ENCODE measurements at places on chromosomes 2 and 18.

- peak; percentile 63 for DNase-seq
These were observed 41.2 kb upstream of the DAPL1 start for GRCh38 chr2:158753641-158754611.

DNA sequence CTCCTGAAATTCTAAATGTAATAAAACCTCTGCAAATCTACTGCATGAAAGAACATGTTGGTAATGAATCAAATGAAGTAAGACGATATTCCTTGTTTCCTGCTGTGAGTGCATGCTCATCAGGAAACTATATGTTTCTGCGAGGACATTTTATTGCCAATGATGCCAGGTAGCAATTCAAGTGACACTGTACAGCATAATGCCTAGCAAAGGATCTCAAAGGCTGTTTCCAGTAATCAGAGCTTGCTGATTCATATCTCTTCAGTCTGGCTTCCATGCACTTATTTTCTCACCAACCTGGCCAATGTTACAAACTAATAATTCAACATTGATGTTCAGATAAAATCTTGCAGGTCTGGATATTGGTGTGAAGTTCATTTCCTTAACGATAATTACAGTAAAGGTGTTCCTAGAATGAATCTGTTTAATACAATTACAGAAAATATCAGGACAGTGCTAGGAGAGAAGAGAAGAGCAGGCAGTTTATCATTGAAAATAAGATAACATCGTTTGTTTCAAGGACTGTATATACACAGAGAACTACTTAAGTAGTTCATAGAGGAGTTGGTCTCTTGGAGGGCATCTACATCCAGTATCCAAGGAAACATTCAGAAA is 568.5 kb upstream of the SOX11 start:
- DNase-seq, result no peak

GRCh38 chr2:239601880-239602279 is 201.1 kb upstream of the HDAC4 start:
- DNase-seq, result no peak

DNA sequence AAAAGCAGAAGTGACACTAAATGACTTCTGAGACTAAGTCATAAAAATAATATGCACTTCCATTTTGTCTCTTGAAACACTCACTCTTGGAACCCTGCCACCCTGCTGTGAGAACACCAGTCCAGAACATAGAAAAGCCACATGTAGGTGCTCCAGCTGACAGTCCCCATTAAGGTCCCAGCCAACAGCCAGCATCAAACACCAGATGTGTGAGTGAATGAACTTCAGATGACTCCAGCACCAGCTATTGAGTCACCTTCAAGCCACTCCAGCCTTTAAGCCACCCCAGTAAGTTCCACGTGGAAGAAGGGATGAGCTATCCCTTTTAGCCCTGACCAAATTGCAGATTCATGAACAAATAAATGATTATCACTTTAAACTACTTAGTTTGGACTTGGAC is 31.5 kb upstream of the LGALSL start:
- DNase-seq, result no peak

DNA sequence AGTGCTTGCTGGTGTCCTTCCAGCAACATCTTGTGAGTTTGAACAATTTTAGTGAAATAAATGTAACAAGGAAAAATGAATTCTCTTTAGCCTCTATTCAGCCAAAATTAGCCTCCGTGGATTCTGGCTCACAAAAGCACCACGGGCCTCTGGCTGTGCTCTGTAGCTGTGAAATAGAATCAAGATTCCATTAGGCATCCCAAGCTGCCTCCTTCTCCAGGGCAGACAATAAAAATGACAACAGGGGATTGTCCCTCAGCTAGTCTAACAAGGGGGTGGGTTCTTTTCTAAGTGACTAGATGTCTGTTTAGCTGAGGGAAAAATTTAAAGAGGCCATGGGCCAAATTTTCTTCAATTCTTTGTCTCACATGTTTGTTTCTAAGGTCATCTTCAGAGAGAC is 254.7 kb upstream of the FIGN start:
- no peak for DNase-seq

DNA sequence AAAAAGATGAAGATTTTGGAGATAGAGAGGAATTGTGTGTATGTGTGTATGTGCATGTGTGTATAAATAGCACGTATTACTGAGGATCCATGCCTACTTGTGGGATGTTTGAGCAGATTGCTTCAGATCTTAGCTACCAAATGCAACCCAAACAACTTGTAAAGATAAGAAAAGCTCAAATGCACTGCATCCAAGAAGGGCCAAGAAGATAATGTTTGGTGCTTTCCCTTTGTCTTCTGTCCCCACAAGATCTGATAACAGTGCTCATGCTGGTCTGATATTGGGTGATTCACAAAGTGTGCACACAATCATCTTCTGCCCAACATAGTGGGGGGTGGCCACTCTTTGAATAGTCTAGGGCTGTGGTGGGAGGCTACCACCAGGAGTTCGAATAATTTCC is 284.8 kb upstream of the CYRIA start:
- DNase-seq, result no peak

DNA sequence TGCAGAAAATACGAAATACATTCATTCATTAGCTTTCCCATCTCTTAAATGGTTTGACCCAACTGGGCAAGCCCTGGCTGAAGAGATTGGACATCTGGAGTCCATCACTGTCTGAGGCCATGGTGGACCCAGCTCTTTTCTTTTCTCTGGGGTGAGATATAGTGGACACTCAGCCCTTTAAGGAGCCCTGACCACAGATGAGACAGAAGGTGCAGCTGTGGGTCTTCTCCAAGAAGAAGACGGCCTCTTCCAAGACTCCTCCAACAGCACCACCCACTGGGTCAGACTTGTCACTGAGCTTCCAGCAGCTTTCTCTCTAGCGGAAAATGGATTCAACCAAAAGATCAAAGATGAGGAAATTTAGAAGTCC is 27.2 kb downstream of the TWIST2 start:
- DNase-seq, result no peak

GRCh38 chr18:13574761-13575160 is 151.6 kb downstream of the FAM210A start:
- no peak for DNase-seq

DNA sequence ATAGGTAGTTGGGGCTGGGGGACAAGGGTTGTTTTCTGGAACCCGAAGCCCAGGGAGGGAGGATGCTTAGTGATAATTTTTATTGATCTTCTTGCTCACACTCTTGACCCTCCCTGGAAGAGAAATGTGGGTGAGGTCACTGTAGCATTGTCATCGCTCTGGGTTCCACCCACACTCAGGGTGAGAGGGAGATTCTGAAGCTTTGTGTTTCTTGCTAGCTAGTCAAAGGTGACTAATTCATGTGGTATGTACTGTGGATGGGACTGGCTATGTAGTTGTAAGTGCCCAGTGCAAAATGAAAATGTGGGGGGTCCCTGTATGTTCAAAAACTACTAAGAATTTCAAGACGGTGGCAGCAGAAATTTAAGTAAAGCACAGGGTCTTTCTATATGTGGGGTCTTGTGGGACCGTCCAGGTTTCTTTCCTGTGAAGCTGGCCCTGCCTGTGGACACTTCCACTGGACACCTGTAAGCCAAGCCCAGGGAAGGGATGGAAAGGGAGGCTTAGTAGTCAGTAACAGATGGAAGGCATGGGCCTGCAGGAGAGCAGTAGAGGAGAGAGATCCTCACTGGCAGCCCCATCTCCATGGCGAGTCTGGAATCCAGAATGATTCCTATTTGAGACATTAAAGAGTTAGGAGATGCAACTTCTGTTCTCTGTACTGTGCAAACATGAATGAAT is 35.0 kb downstream of the TSN start:
- DNase-seq, result no peak

- no peak for DNase-seq
These were observed 622.5 kb downstream of the GALR1 start for GRCh38 chr18:77872166-77872565.

GRCh38 chr18:61466736-61467135 is 133.5 kb downstream of the CDH20 start:
- no peak for DNase-seq

DNA sequence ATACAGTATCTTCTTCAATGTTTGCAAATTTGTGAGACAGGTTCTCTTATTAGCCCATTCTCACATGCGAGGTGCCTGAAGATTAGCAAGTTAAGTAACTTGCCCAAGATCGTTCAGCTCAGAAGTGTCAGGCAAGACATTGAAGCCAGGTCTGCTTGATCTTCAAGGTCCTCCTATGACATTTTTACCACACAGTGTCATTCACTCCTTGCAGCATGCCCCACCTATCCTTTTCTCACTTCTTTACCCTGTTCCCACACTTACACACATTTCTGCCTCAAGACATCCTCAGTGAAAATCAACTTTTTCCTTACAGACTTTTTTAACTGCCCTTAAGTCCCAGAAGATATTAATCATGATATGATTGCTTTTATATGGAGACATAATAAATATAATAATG is 73.8 kb downstream of the SCN2A start:
- no peak for DNase-seq

DNA sequence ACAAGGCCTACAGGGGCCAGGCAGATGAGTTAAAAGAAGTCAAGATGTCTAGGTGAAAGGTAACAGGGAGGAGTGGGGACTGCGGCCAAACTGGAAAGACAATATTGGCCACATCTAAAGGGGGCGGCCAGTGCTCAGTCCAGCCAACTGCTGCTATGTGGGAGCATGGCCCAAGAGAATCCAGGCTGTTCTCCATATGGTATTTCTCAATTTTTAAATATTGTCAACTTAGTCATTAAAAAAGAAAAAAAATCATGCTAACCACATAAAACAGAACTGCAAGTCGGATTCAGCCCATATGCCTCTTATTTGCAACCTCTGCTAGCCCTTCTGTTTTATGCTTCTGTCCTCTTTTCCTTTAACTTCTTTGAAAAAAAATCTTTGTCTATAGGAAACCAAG is 14.8 kb downstream of the TRABD2A start:
- no peak for DNase-seq

- DNase-seq, result no peak
These were observed 272.2 kb upstream of the ACVR2A start for GRCh38 chr2:147572622-147573021.

DNA sequence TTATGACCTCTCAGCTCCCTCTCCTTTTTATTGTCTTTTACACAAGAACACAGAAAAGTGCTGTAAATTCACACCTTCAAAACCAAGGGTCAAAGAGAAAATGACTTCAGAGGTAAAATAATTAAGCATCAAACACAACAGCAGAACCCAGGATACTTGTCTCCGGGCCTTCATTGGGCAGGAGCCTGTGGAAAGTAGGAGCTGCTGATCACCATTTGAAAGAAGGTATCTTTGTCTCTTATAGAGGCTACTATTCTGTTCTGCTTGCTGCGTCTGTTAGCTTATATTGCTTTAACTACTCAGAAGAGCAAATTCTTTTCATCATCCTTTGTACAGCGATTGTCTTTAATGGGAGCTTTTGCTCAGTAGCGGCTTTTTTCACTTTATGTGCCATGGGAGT is 261.1 kb downstream of the PTGR3 start:
- DNase-seq, result no peak

DNA sequence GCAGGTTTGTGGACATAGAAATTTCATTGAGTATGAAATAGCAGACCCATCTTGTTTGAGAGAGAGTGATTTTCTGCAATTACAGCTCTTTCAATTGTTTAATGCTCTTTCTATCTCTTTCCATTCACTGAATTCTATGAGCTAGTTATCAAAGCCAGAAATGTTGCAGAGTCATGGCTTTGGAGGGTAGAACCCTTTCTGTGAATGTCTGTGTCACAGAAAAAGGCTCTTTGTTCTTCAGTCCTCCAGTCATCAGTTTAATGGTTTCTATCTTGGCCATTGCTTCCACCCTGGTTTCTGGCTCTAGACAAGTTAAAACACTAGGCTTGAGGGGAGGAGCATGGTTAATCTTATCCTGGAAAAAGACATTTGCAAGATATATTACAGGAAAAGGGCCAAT is 655.0 kb downstream of the STK39 start:
- no peak for DNase-seq

GRCh38 chr2:181104512-181105115 is 124.2 kb downstream of the UBE2E3 start:
- DNase-seq, result peak; percentile 30

All from small intestine (tissue), 16 donors.